ENCODE measurements at places on chromosomes 1 and 21.
A peak's percentile ranks its signal among the peaks of the same experiment; 100 is the strongest.

DNA sequence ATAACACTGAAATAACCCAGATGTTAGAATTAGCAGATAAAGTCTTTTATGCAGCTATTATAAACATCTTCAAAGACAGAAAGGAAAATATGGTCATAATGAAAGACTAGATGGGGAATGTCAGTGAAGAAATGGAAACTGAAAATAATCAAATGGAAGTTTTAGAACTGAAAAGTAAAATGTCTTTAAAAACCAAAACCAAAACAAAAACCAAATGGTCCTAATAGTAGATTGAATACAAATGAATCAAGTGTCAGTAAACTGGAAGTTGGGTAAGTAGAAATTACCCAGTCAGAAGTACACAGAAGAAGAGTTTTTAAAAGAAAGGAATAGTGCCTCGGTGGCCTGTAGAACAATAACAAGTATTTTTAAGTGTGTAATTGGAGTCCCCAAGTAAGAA is 72.7 kb downstream of the SYCP1 start:
- DNase-seq = no peak

GRCh38 chr1:149934356-149934755 is 2.3 kb downstream of the MTMR11 start:
- no peak for DNase-seq

DNA sequence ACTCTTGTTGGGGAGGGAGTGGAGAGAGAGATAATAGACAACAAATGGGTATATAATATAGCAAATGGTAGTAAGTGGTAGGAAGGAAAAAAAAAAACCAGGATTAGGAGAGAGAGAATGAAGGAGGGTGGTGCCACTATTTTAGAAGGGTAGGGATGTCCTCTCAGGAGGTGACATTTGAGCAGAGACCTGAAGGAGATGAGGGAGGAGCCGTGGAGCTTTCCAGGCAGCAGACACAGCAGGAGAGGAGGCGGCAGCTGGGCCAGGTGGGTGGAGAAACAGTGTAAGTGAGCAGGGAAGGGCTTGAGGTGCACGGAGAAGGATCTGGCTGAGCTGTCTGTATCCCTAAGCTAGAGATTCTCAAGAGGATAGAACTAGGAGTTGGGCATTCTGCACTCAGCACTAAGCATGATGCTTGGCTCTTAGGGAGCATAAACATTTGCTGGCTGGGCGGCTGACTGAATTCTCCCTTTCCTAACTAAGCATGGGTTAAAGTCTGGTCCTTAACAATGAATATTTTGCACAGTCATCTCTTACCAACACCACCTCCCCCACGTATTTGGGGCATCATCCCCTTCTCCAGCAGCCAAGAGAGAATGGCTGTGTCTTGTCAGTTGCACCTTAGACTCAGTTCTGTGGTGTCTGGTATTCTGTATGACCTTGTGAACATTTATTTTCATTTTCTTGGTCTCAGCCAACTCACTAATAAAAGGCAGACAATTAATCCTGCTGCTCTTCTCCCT is 27.6 kb upstream of the SARS1 start:
- DNase-seq = no peak

- DNase-seq = no peak
These were observed 90.9 kb downstream of the LRRC8C start for GRCh38 chr1:89723863-89724262.

GRCh38 chr1:53600001-53600400 is 139.0 kb downstream of the GLIS1 start:
- no peak for DNase-seq

- no peak for DNase-seq
These were observed 29.7 kb downstream of the EPHA2 start for GRCh38 chr1:16126160-16126559.

DNA sequence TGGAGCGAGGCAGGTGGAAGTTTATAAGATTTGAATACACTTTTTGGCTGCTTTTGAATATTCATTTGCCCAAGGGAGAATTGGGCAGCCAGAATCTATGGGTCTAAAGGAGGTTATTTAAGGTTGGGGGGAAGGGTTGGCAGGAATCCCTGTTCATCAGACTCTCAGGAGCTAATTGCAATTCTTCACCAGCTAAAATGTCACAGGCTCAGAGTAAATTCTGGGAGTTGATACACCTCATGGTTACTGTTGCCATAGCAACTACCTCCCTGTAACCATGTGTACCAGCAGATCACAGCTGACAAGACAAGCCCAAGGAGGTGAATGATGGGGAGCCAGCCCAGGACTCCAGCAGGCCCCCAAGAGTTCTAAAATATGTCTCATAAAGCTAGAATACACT is 75.5 kb downstream of the CAMK2N1 start:
- no peak for DNase-seq

GRCh38 chr1:211111351-211111750 is 22.6 kb downstream of the KCNH1 start:
- no peak for DNase-seq

DNA sequence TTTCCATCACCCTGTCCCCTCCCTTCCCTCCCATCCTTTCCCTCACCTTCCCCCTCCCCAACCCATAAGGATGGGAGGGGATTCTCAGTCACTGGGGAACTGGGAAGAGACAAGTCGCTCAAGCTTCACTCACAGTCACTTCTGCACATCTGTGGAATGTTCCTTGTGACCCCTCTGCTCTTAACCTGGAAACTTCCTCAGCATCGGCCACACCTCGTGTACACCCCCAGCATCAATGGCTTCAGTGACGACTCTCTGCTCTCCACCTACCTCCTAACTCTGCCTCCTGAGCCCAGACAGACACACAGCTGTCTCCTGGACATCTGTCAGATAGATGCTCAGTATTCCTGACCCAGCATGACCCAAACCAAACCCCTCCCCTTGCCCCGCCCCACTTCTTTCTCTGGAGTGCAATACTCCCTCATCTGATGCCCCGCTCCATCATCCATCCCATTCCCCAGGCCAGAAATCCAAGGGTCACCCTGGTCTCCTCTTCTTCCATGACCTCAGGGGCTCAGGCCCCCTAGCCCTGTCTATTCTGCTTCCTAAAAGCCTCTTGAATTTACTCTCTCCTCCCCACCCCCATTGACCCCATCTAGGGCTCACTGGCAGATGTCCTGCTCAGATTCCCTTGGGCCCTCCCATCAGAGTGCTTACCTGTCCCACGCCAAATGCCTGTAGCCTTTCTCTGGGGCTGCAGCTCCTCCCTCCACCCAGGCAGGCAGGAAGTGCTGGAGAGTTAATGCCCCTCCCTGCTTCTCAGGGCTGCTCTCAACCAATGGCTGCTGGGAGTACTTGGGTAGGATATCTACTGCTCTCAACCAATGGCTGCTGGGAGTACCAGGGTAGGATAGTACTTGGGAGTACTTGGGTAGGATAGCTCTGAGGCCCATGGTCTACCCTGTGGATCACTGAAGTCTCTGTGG is 83.1 kb upstream of the CSF3R start:
- no peak for DNase-seq

GRCh38 chr1:223780949-223781348 is 64.8 kb downstream of the TP53BP2 start:
- DNase-seq = no peak

GRCh38 chr1:9655836-9656235 is 4.3 kb downstream of the PIK3CD start:
- DNase-seq = peak; percentile 23

- DNase-seq = no peak
These were observed 40.0 kb upstream of the OSBPL9 start for GRCh38 chr1:51576923-51577322.

- DNase-seq = peak; percentile 49
These were observed 4.3 kb downstream of the TCHH start for GRCh38 chr1:152110860-152111514.

GRCh38 chr1:33255347-33256220 is 708 bp upstream of the ZNF362 start:
- DNase-seq = peak; percentile 66

GRCh38 chr1:151995774-151996173 is 2.1 kb upstream of the S100A10 start:
- DNase-seq = no peak

DNA sequence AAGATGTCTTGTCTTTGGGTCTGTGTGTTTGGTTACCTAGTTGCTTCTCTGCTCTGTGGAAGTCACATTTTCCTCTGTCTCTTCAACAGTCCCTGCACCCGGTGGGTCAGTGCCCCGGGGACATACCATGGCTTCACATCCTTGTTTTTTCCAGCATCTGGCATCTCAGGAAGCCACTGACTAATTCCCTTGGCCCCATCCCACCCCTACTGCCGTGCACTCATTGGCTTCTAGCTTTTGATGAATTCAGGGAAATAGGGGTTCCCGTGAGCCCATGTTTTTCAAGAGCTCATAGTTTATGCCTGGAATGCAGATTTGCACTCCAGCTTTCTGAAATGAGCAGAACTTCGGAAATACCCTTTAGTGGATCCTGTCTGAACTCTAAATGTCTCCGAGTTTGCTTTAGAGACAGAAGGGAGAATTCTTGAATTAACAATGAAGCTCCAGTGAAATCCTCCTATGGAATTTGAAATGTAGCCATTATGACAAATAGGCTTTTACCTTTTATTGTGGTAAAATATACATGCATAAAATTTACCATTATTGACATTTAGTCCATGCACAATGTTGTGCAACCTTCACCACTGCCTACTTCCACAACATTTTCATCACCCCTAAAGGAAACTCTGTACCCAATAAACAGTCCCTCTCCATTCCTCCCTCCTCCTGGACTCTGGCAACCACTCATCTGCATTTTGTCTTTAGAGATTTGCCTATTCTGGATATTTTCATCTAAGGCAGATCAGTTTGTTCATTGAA is 67.5 kb downstream of the CLIC6 start:
- no peak for DNase-seq

GRCh38 chr1:116738673-116739370 is 15.4 kb upstream of the CD2 start:
- peak; percentile 87 for DNase-seq

DNA sequence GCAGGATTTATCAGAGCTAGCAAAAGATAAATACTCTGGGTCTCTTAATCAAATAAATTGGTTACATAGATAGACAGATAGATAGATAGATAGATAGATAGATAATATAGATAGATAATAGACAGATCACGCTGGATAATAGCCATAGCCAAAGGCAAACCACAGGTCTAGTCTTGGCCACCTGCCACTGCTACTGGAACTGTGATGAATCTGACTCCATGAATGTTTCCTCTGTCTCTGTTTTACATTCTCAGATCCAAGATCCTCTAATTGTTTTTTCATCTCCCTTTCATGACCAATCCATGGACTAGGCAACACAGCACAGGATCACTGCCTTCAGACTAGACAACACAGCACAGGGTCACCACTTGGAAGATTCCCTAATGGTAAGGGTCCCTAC is 444.7 kb upstream of the NFIA start:
- no peak for DNase-seq

GRCh38 chr21:33840771-33841170 is 74.8 kb downstream of the ATP5PO start:
- DNase-seq = no peak

- no peak for DNase-seq
These were observed 66.4 kb upstream of the CCDC190 start for GRCh38 chr1:162927421-162927820.

DNA sequence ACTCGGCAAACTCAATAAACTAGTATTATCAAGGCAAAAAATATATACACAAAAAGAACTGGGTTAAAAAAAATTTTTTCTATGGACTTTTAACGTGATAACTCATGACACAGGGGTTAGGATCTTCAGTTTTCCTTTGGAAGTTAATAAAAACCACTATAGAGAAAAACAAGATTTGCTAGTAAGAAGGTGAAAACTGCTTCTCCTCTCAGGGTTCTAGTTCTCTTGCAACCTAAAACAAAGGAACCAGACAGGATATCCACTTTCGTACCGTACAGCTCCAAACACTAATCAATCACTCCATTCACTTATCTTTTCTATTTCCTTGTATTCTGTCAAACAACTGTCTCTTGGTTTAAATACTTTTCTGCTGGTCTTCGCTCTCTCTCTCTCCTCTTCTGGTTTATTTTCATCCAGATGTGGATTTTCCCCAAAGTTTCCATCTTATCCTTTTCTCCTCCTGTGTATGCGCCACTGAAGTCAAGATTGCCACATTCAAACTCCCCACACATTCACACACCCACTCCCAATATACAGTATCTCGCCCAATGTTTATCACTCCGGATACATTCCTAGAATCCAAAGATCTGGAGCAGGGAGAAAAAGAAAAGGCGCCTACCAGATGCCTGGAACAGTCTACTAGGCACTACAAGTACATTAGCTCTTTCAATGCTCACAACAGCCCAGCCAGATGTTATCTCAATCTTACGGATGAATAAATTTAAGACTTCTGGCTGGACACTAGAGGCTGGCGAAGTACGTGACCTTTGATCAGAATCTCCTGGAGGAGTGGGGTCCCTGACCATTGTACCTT is 775 bp upstream of the PRPF38B start:
- no peak for DNase-seq

GRCh38 chr1:67743072-67743725 is 58.2 kb downstream of the GADD45A start:
- DNase-seq = no peak

DNA sequence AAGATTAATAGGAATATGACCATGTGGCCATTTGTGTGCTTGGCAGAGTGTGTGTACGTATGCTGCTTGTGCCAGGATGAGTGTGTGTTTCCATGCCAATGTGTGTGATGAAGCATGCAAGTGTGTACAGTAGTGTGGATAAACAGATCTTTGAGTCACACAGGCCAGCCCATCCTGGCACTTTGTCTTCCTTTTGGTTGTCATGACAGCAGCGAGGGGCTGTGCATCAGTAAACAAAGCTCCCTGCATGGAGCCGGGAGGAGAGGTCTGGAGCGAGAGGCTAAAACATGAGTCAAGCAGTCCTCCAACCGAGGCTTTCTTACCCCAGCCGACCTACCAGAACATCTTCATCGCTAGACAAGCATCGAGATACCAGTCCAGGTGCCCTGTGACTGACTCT is 221.2 kb downstream of the CACNA1E start:
- no peak for DNase-seq

DNA sequence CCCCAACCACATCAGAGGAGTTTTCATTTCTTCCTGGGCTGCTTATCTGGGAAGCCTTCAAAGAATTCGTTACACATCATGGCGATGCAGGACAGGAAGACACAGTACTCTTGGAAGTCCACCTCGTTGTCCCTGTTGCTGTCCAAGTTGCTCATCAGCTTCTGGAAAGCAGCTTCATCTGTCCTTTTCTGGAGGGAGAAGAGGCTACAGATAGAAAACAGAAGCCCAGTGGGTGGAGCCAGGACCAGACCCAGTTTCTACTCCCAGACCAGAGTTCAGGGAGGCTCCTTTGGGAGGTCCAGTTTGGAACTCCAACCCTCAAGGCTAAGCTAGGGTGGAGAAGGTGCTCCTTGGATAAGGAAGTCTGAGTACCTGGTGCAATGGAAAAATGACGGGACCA is 1.9 kb downstream of the S100A4 start:
- no peak for DNase-seq
